Suppressor macrophage treated with lipopolysaccharide for 1 hour (primary cell): ENCODE measurements at places on chromosomes 7 and 10.

DNA sequence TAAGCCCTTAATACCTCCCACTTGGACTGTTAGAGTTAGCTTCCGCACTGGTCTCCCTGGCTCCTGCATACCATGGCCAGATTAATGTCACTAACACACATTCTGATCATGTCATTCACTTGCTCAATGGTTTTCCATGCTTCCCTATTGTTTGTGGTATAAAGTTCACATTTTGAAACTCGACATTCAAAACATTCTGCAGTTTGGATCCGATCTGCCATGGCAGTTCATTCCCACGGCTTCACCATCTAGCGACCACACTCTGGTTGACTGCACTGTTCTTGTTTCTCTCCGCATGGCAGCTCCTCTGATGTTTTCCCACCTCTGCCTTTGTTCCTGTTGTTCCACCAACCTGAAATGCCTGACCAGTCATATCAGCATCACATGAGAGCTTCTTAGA, 87.4 kb upstream of the WAC start:
- no peak for DNase-seq

- DNase-seq = no peak
Measured at GRCh38 chr10:33326933-33327332, 7.5 kb downstream of the NRP1 start.

GRCh38 chr7:83837683-83838082, 188.7 kb upstream of the SEMA3E start:
- DNase-seq = no peak

- DNase-seq = peak; percentile 94
Measured at GRCh38 chr7:155357573-155358041, 59.9 kb downstream of the INSIG1 start.

DNA sequence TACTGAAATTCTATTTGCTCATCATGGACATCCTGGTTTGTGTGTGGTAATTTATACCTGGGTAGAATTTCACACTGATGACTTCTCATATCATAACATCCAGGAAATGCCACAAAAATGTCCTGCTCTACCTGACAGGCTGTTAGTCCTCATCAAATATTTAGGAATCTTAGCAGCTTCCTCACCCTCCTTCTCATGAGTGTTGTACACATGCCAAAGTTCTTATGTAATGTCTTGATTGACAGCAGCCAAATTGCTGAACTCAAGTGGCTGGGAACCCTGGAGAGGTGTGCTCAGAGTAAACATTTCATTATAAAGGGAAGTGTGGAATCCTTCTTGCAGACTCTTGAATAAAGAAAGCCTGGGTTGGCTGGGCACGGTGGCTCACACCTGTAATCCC, 8.9 kb downstream of the EEPD1 start:
- DNase-seq = no peak

- no peak for DNase-seq
Measured at GRCh38 chr10:88512599-88512998, 70.5 kb downstream of the RNLS start.

GRCh38 chr7:130875901-130876300, 141.9 kb upstream of the KLF14 start:
- no peak for DNase-seq

- DNase-seq = peak; percentile 69
Measured at GRCh38 chr10:33653584-33654367, 319.3 kb upstream of the NRP1 start.

DNA sequence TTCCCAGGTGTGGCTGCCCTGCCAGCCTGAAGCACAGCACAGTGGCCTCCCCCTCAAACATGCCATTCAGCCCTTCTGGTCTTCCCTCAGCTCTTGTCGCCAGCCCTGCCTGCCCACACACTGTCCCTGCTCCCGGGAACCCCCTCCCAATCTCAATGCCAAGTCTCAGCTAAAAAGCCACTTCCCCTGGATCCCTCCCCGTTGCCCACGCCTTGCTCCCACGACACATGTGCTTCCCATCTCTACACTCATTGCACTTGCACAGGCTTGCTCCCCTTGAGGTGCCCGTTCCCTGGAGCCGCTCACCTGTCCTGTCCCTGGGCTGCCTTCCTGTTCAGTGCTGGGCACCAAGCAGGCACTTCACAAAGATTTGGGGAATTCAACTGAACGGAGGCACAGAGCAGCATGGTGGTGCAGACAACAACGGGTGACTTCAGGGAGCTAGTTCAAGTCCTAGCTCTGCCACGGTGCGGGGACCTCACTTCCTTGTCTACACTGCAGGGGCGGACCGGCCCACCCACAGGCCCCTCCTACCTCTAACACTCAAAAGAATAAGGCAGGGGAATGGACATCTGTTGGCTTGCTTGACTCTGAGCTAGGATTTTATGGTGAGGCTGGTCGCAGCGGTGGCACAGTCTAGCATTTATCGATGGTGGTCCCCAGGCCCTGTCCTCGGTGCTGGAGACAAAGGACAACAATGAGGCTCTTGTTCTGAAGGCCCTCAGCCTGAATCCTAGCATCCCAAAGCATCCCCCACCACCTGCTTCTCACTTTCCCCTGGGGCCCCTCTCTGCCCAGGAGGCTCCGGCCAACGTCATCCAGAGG, 18.4 kb downstream of the RGS10 start:
- peak; percentile 67 for DNase-seq
